ENCODE measurements at places on chromosomes 6 and 20.

DNA sequence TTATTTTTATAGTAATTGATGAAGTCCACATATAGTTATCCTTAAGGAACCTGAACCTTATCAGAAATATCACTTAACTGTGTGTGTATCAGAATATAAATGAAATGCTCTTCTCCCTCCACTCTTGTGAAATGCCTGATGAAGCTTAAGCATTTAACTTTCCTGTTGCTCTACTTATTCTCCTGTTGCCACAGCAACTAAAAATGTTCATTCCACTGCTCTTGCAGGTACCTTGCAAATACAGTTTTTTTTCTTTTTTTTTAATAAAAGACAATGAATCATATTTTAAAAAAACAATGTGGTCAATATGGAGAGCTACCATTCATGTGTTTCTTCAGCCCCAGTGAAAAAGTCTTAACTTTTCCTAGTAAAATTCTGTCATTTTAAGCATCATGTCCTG is 210.3 kb downstream of the RFPL4B start:
- DNase-seq = no peak

- DNase-seq = no peak
These were observed 106.9 kb upstream of the MYL9 start for GRCh38 chr20:36434383-36434782.

DNA sequence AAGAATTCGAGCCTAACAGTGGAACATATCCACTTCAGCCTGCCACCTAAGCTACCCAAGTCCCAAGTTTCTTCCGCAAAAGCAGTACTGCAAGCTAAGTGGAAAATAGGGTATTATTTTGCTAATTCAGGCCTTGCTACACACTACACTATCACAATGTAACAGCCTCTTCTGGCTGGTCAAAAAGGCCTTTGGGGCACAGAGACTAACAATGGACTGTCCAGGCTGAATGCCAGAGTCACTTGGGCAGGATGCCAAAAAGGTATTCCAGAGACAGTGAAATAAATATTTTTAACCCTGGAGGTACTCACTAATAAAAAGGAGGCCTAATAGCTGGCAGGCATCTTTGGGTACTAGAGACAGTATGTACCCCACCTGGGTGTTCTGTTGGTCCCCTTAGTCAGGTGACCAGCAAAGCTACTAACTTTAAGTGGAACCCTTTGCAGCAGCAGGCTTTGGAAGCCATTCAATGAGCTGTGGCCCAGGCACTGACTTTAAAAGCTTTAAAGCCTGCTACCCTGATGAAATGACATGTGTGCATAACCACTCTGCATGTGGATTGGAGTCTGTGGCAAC is 692.1 kb downstream of the HTR1B start:
- DNase-seq = no peak

DNA sequence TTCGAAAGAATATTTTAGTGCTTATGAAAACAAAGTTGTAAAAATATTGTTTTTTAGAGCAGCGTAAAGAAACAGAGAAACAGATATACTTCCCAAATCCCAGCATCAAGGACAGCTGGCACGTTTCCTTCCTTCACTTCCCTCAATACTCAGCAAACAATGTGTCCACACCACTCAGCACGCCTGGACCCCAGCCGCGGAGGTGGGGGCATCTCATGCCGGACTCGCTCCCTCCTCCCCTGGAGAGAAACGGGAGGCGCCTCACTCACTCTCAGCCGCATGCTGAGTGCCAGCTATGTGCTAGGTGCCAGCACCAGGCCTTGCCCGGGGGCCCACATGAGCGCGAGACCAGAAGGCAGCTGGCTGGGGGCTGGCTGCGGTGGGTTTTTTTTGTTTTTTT is 34.7 kb downstream of the SLC2A4RG start:
- DNase-seq = no peak

GRCh38 chr20:61764471-61765025 is 301.1 kb downstream of the TAF4 start:
- no peak for DNase-seq

DNA sequence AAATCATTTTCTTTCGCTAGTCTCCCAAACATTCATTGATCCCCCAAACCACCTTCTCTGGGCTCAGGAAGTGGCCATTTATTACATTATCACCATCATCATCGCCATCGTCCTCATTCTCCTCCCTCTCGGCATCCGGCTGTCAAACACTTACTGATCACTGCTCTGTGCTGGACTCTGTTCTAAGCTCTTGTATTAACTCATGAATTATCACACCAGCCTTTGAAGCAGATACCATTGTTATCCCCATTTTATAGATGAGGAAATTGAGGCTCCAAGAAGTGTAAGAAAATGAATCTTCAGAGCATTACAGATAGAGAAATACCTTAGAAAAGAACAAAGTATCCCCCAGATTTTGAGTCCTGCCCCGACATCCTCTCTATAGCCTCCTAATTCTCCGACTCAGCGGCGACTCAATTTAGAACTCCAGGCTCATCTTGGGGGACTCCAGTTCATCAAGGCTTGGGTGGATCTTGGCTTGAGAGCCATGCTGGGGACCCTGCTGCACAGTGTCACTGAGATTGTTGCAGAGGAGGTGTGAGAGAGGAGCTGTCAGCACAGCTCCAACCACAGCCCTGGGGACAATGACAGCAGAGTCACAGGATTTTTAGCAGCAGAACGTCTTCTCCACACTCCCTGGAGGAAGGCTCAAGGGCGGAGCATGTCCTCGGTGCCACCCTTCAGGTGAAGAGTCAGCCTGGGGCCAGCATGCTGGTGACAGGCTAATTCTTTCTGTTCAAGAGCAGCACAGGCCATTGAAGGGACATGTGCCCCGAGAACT is 6.6 kb upstream of the EEF1E1 start:
- DNase-seq = no peak

DNA sequence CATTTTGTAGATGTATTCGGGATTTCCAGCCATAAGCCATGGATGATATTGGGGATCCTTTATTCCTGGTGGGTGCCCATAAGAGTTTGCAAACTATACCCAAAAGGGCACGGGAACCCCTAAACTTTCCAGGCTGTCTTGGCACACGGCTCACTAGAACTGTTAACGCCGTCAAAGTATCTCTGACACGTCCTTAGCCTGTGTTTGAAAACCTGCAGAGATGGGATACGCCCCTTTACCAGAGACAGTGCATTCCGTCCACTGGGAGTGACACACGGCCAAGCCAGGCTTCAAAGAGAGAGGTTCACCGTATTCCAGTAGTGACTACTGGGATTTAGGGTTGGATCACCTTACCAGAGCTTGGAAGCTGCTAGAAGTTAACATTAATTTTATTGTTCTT is 95.0 kb downstream of the THBS2 start:
- DNase-seq = no peak

DNA sequence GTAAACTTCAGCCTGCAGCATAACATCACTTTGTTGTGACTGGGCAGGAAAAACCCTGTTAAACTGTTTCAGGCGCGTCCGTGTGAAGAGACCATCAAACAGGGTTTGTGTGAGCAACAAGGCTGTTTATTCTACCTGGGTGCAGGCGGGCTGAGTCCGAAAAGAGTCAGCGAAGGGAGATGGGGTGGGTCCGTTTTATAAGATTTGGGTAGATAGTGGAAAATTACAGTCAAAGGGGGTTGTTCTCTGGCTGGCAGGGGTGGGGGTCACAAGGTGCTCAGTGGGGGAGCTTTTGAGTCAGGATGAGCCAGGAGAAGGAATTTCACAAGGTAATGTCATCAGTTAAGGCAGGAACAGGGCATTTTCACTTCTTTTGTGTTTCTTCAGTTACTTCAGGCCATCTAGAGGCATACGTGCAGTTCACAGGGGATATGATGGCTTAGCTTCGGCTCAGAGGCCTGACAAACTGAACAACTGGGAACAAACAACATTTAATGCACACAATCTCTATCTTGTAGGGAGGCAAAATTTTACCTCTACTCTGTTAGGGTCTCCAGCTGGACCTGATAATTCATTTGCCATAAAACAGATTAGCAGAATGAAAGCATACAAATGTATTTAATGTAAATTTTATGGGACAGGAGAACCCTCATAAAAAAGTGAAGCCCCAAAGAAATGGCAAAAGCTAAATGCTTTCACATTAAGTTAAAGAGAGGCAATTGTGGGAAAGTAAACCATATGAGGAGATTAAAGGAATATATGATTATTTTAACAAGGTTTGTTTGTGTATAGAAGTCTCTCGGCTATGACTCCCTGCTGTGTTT is 58.3 kb upstream of the HFE start:
- DNase-seq = no peak

DNA sequence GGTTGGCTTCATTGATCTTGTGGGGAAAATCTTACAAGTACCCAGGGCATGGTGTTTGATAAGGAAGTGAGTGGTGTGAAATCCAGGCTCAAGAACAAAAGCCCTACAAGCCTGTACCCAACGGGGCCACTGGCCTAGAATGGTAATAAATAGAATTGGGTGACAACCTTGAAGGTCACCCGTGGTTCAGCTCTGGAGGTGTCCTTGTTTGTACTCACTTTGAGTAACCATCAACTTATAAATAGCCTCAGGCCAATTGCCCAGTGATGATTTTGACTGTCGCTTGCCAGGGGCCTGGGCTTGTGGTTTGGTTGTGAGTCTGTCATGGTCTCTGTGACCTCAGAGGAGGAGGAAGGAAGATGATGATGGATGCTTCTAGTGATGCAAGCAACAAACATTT is 87.8 kb downstream of the PHACTR3 start:
- no peak for DNase-seq

DNA sequence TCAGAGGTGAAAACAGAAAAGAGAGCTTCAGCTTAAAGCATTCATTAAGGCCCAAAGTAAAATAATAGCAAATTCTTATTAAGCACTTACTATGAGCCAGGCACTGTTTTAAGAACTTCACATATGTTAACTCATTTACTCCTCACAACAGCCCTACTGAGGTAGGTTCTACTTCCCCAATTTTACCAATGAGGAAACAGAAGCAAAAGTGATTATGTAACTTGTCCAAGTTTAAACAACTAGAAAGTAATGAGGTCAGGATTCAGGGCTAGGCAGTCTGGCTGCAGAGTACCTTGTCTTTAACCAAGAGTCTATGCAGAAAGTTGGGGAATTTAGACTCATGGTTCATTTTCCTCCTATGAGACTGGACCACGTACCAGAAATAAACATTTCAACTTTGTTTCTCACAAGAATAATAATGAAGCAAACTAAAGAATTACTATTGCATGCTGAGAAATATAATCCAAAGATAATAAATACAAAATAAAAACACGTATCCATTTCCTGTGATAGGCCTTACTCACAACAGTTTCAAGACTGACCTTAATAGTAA is 3.8 kb downstream of the COL21A1 start:
- DNase-seq = no peak

GRCh38 chr6:53924277-53924676 is 129.5 kb downstream of the LRRC1 start:
- no peak for DNase-seq

DNA sequence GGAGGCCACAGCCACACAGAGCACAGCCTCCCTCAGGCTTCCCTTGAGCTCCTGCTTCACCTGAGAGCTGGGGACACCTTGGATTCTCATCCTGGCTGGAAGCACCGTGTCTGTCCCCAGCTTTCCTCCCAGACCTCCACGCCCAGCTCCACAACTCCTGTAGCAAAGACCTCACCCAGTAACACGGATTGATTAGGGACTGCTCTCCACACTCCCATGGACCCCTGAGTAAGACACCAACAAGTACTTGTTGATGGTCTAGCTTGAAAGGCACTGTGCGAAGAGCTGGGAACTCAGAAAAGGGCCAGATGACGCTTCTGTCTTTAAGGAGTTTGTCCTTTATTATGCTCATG is 109.6 kb downstream of the DLL1 start:
- DNase-seq = no peak

DNA sequence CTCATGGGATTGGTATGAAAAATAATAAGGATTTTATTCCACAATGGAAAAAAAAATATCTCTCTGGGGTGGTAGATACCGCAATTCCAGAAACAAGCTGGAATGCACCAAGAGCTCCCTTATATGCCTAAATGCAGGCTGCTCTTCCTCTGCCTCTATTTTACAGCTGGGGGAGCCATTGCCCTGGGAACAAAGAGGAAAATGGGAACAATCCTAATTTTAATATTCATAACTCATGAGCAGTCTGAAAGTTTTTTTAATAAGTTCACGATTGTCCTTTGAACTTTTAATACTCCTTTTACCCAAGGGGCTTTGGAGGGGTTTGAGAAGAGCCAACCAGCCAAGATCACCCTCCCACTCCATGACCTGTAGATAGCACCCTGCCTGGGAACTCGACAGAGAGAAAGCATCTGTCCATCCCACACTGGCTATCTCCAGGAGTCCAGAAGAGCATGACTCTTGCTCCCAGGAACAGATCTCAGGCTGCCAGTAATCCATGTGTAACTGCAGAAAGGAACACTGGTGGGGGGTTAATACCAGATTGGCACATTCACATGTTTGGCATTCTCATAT is 74.7 kb downstream of the CD83 start:
- no peak for DNase-seq
